ENCODE measurements at places on chromosomes 7 and 10. TPM values are rescaled to one million over a fixed set of nuclear protein-coding genes. Genes with fewer than 3 reads are reported as not detected.

GRCh38 chr7:99693427-99694200, 13.8 kb upstream of the CYP3A5 start:
- DNase-seq: no peak

DNA sequence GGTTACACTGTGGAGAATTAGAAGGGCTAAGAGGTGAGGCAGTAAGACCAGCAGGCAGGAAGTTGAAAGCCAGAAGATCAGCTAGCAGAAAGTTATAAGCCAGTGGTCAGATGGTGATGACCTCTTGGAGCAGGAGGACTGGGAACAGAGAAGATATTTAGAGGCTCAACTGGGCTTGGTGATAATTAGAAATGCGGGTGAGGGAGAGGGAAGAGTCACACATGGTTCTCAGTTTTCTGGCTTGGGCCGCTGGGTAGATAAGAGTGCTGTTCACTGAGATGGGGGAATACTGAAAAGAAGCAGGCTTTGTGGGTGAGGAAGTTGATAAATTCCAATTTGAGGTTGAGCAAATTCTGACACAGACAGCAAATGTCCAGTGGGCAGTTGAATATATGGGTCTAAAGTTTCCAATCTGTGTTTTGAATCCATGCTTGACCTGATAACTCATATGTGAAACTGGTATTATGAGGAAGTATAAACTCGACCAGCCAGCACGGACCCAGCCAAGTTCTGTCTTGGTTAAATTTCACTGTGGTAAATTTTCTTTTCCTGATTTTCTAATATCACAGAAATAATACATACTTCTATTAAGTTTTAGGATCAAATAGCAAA, 22.7 kb downstream of the LSMEM1 start:
- no peak for DNase-seq

DNA sequence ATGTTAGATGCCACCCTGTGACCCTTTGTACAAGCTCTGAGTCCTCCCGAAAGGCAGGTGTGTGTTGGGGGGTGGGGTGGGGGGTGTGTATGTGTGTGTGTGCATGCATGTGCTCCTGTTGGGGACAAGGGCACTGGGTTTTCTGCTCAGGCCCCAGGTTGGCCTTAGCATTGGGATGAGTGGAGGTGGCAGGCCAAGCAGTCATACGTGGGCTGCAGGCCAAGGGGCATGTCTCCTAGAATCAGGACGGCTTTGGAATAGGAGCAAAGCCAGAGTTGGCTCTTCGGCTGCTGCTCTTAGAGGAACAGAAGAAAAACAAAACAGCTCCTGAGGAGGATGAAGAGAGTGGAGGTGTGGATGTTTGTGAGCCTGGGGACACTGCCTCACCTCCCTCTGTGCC, 26.0 kb downstream of the HSPA12A start:
- no peak for DNase-seq

DNA sequence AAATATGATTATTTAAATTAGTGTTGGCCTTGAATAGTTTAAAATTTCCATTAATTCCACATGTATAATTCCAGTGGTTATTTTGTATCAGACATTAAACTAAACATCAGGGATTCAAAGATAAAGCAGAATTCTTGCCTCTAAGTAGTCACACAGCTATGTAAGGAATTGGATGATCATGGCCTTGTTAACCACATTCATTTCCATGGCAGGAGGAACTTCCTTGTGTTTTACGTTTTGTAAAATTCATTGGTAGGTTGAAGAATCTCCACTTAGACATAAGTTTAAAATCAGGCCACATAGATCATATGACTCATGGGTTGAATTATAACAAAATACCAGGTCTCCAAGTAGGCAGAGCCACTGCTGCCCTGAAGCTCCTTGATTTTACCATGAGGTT, 289.7 kb downstream of the PLXDC2 start:
- no peak for DNase-seq

DNA sequence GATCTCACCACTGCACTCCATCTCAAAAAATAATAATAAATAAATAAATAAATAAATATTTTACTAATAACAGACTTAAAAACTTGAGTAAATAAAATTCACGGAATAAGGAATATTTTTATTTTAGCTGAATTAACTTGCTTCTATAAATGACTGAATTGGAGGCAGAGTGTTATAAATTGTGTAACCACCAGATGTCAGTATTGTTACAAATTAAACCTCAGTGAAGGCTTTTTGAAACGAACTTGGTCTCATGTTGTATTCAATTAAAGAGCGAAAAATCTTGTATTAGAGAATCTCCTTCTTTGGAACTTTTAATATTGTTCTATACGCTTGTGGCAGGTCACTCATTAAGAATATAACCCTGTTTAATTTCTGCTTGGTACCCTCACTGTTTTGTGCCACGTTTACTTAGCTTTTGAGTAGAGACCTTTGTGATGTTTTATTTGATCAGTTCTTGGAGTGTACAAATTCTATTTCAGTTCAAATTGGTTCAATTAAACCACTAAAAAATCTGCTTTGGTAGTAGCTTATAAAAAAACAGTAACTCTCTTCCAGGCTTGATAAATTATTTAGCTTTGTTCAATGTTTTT, 45.6 kb upstream of the SCIN start:
- no peak for DNase-seq

- no peak for DNase-seq
These were observed 823.5 kb downstream of the GRID1 start for GRCh38 chr10:85542936-85543730.

- no peak for DNase-seq
These were observed 320.2 kb upstream of the FZD1 start for GRCh38 chr7:90944021-90944420.

- peak; percentile 9 for DNase-seq
These were observed 105.6 kb upstream of the RET start for GRCh38 chr10:42971251-42971599.

- DNase-seq: no peak
These were observed 806.2 kb downstream of the CNTNAP2 start for GRCh38 chr7:146922782-146923181.

GRCh38 chr10:30437031-30437841, 3.3 kb downstream of the MAP3K8 start:
- peak; percentile 47 for DNase-seq

DNA sequence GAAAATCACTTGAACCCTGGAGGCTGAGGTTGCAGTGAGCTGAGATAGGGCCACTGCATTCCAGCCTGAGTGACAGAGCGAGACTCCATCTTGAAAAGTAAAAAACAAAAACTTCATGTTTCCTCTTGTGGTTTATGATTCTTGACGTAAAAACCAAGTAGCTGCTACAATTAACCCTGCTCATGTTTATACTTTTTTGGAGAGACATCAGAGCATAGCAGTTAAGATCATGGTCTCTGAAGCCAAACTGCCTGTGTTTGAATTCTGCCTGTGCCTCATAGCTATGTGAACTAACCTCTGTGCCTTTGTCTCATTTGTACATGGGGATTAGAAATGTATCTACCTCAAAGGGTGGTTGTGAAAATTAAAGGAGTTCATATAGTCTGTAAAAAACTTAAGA, 27.2 kb downstream of the SUV39H2 start:
- DNase-seq: no peak

- DNase-seq: no peak
These were observed 1193.0 kb upstream of the CELF2 start for GRCh38 chr10:9824631-9825071.

DNA sequence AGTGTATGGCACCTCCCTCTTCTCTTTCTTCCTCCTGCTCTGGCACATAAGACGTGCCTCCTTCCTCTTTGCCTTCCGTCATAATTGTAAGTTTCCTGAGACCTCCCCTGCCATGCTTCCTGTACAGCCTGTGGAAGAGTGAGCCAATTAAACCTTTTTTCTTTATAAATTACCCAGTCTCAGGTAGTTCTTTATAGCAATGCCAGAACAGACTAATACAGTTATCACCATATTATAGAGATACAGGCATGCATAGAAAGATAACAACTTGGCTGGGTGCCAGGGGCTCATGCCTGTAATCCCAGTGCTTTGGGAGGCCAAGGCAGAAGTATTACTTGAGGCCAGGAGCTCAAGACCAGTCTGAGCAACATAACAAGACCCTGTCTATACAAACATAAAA, 53.2 kb downstream of the GCC1 start:
- DNase-seq: no peak

GRCh38 chr10:80136134-80136571, 3.6 kb downstream of the PLAC9 start:
- no peak for DNase-seq

GRCh38 chr10:13946209-13946460, 359.4 kb downstream of the PRPF18 start:
- DNase-seq: no peak

GRCh38 chr7:93813514-93813913, 77.0 kb downstream of the TFPI2 start:
- DNase-seq: no peak

DNA sequence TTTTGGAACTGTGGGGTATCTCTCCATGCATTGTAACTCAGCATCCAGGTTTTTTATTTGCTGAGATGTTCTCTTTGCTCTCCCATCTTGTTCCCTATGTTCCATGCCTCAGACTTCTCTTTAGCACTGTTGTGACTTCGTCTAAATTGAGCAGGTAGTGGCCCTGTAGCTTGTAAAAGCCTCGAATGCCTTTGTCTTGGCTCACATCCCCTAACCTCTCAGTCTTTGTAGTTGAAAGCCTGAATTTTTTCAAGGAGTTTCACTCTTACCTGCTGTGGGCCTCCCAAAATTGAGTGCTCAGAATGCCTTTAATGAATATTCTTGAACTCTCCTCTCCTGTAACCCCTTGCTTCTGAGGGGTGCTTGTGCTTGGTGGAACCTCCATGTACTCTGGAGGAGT, 1137.3 kb downstream of the REEP3 start:
- DNase-seq: no peak

DNA sequence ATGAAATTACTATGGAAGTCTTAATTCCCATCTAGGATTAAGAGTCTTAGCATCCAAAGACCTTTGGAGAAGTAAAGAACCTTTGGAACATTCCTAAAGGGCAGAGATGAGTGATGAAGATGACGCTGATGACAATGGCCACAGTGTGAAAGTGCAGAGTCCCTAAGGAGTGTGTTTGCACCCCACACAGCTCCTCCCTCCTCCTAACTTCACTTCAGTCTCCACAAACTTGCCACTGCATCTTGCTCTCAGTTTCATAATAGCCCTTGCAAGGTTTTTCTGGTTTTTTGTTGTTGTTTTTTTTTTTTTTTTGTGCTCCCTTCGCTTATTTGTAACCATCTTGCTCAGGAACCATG, 117.5 kb upstream of the ANLN start:
- no peak for DNase-seq

- no peak for DNase-seq
These were observed 255.7 kb downstream of the TNS3 start for GRCh38 chr7:47326220-47326619.

GRCh38 chr10:25988583-25988982, 54.6 kb downstream of the MYO3A start:
- DNase-seq: no peak

GRCh38 chr7:8829100-8829499, 395.7 kb downstream of the NXPH1 start:
- DNase-seq: no peak

DNA sequence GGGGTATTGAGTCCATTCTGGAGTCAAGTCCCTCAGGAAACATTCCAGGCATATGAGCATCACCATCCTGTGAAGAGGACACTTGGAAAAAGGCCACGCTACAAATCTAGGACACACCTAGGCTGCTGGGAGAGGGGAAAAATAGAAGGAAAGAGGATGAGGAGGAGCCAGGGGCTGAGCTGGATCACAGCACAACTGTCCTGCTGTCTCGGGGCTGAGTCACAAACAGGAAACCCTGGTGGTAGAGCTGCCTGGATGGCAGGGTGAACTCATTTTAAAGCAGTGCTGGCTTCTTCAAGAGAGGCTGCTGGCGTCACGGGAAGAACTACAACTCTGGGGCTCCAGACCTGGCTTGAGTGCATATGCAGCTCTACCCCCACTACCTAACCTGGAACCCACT, 151.5 kb downstream of the RNF216 start:
- peak; percentile 73 for DNase-seq

GRCh38 chr7:12485845-12486244, 82.2 kb upstream of the VWDE start:
- DNase-seq: no peak

DNA sequence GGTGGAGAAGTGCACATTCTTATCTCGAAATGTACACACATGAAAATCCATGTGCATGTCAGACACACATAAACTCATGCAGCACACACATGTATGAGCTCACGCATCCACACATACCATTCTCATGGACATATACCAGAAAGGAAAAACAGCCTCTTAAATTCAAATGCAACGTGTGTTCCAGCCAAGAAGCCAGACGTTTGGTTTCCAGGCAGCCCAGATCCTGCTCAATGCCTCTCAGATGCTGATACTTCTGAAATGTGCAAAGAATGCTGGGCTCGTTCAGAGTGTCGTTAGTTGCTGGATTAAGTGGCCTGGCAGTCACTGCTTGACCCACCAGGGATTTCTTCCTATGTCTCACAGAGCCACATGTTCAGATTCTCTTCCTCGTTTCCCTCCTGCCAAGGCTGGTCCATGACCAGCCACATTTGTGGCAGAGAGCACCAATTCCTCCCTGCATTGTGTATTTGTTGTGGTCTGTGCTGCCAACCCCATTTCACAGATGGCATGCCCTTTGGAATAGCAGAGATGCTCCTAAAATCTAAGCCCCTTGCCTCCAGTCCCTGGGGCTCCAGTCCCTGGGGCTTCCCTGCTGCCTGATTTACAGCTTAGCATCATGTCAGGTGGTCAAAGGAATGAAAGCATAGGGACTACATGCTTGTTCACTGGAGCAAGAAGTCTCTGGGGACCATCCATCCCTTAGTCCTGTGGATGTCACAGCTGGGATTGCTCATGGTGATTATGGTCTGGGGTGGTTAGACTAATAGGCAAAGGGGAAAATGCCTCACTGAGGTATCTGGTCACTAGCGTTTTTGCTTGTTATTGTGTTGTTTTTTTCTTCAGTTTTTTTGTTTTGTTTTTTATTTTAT, 426.6 kb downstream of the PLXNA4 start:
- no peak for DNase-seq

- no peak for DNase-seq
These were observed 22.3 kb downstream of the FOXI2 start for GRCh38 chr10:127759276-127759675.

GRCh38 chr10:78531088-78531487, 497.4 kb downstream of the RPS24 start:
- no peak for DNase-seq

GRCh38 chr10:89792187-89792586, 90.8 kb downstream of the KIF20B start:
- DNase-seq: no peak

- no peak for DNase-seq
These were observed 759.3 kb downstream of the LRMDA start for GRCh38 chr10:76190634-76191270.

PODXL gene
- total RNA-seq: 1.6 TPM

AZGP1 gene
- not detected for total RNA-seq

ITPRID1 gene
- not detected for total RNA-seq

VIPR2 gene
- total RNA-seq: 0.23 TPM

CRPPA gene
- total RNA-seq: 0.30 TPM

KLLN gene
- total RNA-seq: 0.81 TPM

SYNPO2L gene
- not detected for total RNA-seq

FGL2 gene
- total RNA-seq: 4.2 TPM

SPAM1 gene
- not detected for total RNA-seq

MYH16 gene
- total RNA-seq: not detected

SFTPA1 gene
- total RNA-seq: not detected

All from activated CD4-positive, alpha-beta memory T cell treated with anti-CD3 and anti-CD28 coated beads, Interleukin-2, amount 10 ng/mL, durations not matched to agents 7 days and 5 days (primary cell).